Stimulated activated CD8-positive, alpha-beta memory T cell treated with anti-CD3 and anti-CD28 coated beads, Interleukin-7, amount 100 ng/mL, for 4 hours (primary cell): ENCODE measurements at places on chromosomes 13 and 19.

DNA sequence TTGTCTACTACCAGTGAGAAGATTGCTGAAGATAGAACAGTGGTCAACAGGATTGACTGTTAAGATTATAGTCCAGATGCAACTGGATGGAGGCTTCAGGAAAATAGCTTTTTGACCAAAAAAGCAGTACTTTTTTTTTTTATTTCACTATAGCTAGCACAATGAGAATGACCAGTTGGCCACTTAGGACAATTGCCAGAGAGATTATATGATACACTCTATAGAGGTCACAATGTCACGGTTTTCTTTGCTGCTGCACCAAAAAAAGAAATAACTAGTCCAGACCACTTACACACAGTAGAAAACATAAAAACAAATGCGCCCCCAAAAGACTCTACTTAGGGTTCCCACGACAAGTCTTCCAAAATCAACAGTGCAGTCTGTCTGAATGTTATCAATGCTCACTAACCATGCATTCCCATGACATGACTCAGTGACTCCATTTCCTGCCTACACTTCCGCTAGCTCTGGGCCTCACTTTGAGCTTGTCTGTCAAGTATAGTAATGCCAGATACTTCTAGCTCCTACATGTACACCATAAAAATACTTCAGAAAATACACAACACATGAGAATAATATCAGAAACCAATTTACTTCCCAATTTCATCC, 209.1 kb upstream of the STARD13 start:
- DNase-seq = no peak

GRCh38 chr19:38742296-38742695, 2.0 kb downstream of the CAPN12 start:
- no peak for DNase-seq

DNA sequence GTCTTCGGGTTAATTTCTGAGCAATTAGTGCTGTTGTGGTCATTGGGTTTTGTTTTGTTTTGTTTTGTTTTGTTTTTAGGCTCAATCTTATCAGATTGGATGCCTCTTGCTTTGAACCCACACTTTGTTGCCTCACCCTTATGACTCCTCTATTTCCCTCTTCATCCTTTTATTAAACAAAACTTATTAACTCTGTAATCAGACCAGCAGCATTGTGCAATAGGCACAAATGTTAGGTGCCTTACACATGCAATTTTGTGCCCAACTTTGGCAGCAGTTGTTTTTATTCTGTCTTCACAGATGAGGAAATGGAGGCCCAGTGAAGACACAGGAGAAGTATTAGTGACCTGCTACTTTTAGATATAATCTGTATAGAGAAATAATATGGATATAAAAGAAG, 377.7 kb downstream of the KCNRG start:
- DNase-seq = no peak

- no peak for DNase-seq
Measured at GRCh38 chr13:85615031-85615430, 184.2 kb downstream of the SLITRK6 start.

DNA sequence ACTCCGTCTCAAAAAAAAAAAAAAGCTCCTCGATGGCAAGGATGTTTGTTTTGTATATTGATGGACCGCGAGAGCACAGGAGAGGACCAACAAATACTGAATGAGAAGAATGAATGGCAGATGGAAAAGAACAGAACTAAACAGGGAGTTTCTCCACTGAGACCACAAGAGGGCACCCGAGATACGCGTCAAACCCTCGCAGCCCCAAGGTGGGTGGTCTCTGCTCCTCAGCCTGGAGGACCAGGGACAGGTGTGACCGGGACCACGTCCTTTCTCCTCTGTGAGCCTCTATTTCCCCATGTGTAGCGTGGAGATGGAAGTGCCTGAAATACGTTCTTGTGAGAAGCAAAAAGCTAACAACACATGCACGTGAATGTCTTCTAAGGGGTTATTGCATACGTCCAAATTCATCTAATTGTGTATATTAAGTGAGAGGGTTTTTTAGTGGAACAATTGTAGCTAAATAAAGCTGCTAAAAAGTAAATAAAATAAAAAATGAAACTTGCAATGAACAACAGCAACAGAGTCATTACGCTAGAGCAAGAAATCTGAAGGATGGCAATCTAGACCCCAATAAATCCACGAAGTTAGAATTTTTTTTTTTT, 8.3 kb upstream of the CDC42EP5 start:
- DNase-seq = no peak

GRCh38 chr13:110102053-110102452, 204.9 kb downstream of the COL4A1 start:
- no peak for DNase-seq
